ENCODE measurements at places on chromosomes 11 and 22. TPM values are rescaled to one million over a fixed set of nuclear protein-coding genes. Genes with fewer than 3 reads are reported as not detected.
A peak's percentile ranks its signal among the peaks of the same experiment; 100 is the strongest.

DNA sequence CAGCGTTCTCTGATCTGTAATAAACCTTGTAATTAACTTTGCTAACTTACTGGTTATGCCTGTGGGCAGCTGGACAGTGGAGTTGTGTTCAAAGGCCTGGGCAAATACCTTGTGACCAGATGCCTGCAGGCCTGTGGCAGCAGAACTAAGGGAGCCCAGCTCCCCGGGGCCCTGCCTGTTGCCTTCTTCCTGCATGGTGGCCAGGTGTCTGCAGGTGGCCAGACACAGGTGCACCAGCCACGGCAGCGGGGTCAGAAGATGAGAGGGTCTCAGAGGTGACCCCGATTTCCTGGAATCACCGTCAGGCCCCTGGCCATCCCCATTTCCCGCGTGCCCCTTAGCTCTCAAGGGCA lies 127.2 kb downstream of the OSBP2 start:
- no peak for DNase-seq

The PDGFB gene
- 0.35 TPM for total RNA-seq

GRCh38 chr11:124612567-124613246 lies 1.5 kb downstream of the PANX3 start:
- no peak for DNase-seq

DNA sequence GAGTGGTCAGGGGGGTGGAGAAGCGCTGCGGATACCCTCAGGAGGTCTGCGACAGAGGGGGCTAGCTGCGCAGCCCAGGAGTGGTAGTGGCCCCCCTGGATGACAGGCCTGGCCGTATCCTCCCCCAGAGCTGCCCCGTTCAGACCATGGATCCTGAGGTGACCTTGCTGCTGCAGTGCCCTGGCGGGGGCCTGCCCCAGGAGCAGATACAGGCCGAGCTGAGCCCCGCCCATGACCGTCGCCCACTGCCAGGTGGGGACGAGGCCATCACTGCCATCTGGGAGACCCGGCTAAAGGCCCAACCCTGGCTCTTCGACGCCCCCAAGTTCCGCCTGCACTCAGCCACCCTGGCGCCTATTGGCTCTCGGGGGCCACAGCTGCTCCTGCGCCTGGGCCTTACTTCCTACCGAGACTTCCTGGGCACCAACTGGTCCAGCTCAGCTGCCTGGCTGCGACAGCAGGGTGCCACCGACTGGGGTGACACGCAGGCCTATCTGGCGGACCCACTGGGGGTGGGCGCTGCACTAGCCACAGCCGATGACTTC lies 505 bp downstream of the NUDT22 start:
- DNase-seq: peak; percentile 38

- no peak for DNase-seq
These were observed 6.2 kb upstream of the LDLRAD3 start for GRCh38 chr11:35937700-35938099.

The OR4D5 gene
- total RNA-seq: not detected

The APOA1 gene
- 2.9 TPM for total RNA-seq

DNA sequence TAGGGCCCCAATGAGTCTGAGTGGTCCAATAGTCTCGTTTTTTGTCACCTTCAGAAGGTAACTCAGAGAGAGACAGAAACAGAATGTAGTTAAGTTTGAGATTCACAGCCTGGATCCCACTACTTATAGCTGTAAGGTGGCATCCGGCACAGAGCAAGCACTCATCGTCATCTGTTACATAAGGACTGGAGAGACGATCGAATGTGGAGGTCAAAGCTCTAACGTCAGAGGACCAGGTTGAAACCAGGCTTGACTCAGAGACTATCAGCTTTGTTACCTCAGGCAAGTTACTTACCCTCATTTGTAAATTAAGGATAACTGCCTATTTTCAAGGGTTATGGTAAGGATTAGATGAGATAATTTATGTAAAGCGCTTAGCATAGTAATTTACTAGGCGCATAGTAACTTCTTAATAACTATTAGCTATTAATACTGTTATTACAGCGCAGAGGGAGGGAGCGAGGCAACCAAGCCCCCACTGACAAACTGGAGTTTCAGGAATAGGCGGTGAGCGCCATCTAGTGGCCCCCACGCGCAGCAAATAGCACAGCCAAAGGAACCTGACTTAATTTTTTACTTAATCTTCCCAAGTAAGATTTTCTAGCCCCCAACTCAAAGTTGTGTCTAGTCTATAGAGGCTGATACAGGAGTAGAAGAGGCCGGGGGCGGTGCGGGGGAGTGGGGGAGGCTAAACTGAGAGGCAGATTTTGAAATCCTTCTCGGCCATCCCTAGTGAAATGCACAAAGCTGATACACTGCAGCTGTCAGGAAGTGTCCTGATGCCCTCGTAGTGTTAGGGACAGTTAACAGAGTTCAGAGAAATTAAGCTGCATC lies 29.0 kb upstream of the API5 start:
- peak; percentile 19 for DNase-seq

GRCh38 chr11:62896049-62896448 lies 15.4 kb downstream of the SLC3A2 start:
- no peak for DNase-seq

The SEZ6L gene
- not detected for total RNA-seq

The MMP10 gene
- not detected for total RNA-seq

The VPS37C gene
- total RNA-seq: 17.0 TPM

DNA sequence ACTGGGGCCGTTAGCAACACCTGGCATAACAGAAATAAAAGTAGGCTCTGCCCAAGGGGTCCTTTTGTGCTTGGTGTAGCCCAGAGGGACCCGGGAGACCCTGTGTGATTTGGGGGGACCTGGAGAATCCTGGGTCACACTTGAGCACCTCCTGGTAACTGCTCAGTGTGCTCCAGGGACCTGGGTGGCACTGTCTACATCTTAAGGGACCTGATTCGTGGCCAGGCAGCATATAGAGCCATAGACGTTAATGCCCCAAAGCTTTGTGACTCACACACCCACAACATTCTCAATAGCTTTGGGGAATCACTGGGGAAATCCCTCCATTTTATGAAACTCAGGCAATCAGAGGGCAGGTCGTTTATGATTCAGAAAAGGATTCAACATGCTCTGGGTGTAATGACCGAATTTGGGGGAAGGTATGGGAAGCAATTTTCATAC lies 3.6 kb upstream of the IGF2 start:
- DNase-seq: no peak

- no peak for DNase-seq
These were observed 3.7 kb downstream of the RAC2 start for GRCh38 chr22:37240240-37240940.
